ENCODE measurements at places on chromosomes 12 and 14. TPM values are rescaled to one million over a fixed set of nuclear protein-coding genes. Genes with fewer than 3 reads are reported as not detected.

LRP1-AS gene
- 1.1 TPM for polyA plus RNA-seq

NKX2-1 gene
- 157 TPM for polyA plus RNA-seq

DDN gene
- polyA plus RNA-seq: 0.56 TPM

FAM234B gene
- 8.7 TPM for polyA plus RNA-seq

RBP5 gene
- 22.0 TPM for polyA plus RNA-seq

OTX2 gene
- polyA plus RNA-seq: not detected

ANO4 gene
- 7.0 TPM for polyA plus RNA-seq

TEX22 gene
- polyA plus RNA-seq: 3.6 TPM

LRP6 gene
- 66.2 TPM for polyA plus RNA-seq

GOLT1B gene
- polyA plus RNA-seq: 40.9 TPM

GDF3 gene
- polyA plus RNA-seq: not detected

KCNK10 gene
- polyA plus RNA-seq: not detected

PA2G4 gene
- 146 TPM for polyA plus RNA-seq

OASL gene
- 0.46 TPM for polyA plus RNA-seq

ARF3 gene
- polyA plus RNA-seq: 92.5 TPM

RTL1 gene
- 2.4 TPM for polyA plus RNA-seq

KRT78 gene
- polyA plus RNA-seq: not detected

PTPRB gene
- 39.2 TPM for polyA plus RNA-seq

PTGER2 gene
- polyA plus RNA-seq: 3.9 TPM

FAIM2 gene
- polyA plus RNA-seq: 1.3 TPM

AMN gene
- 1.0 TPM for polyA plus RNA-seq

IL23A gene
- 1.1 TPM for polyA plus RNA-seq

IFNG-AS1 gene
- polyA plus RNA-seq: not detected

BCL2L14 gene
- polyA plus RNA-seq: 0.56 TPM

ZCRB1 gene
- polyA plus RNA-seq: 83.3 TPM

ACSM4 gene
- 0.12 TPM for polyA plus RNA-seq

NR1H4 gene
- 0.35 TPM for polyA plus RNA-seq

CCDC38 gene
- polyA plus RNA-seq: 0.96 TPM

PZP gene
- polyA plus RNA-seq: 2.4 TPM

NOXRED1 gene
- 1.5 TPM for polyA plus RNA-seq

CPM gene
- polyA plus RNA-seq: 353 TPM

Measured in right lung (tissue), 10 donors.